Activated T-helper 1 cell treated with Interleukin-2 at 50 U/mL for 16 hours (primary cell): ENCODE measurements at places on chromosomes 3 and 15.

GRCh38 chr3:171704002-171704401, 106.3 kb downstream of the PLD1 start:
- DNase-seq = no peak

GRCh38 chr3:149134575-149134974, 5.1 kb downstream of the HPS3 start:
- DNase-seq = no peak

- no peak for DNase-seq
These were observed 182.2 kb downstream of the GABRB3 start for GRCh38 chr15:26590676-26591075.

DNA sequence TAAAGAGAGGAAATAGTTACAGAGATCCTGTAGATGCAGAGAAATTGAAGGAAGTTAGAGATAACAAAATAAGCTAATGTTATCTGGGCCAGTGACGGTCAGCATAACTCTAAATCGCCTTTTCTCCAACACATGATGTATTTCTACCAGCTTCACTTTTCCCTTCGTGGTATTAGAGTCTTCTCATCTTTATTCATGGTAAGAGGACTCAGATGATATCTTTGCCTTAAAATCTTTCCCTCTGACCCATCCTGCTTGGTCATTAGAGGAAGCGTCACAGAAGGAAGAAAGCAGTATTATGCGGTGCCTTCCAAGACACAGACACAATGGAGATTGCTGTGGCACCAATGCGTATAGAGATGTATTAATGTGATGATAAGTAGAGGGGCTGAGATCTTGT, 320.7 kb upstream of the GOLIM4 start:
- no peak for DNase-seq

- DNase-seq = no peak
These were observed 29.6 kb upstream of the FNDC3B start for GRCh38 chr3:172009803-172010202.

DNA sequence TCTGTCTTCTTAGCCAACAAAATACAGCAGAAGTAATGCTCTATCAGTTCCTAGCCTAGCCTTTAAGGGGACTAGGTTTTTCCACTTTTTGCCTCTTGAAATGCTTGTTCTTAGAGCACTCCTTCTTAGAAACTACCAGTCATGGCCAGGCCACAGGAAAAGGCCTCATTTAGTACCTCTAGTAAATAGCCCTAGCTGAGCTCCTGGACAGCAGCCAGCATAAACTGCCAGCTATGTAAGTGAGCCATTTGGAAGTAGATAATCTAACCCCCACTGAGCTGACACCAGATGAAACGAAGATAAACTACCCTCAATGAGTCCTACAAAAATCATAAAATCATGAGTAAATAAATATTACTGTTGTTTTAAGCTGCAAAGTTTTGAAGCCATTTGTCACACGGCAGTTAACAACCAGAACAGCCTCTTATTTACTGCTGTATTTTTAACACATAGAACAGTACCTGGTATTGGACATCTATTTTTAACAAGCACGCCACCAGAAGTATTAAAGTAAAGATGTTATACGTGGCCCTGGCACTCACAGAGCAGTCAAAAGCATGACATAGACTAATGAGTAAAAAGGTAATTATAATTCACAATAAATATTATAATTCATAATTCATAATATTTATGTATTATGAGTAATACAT, 12.0 kb downstream of the TBC1D5 start:
- DNase-seq = no peak

DNA sequence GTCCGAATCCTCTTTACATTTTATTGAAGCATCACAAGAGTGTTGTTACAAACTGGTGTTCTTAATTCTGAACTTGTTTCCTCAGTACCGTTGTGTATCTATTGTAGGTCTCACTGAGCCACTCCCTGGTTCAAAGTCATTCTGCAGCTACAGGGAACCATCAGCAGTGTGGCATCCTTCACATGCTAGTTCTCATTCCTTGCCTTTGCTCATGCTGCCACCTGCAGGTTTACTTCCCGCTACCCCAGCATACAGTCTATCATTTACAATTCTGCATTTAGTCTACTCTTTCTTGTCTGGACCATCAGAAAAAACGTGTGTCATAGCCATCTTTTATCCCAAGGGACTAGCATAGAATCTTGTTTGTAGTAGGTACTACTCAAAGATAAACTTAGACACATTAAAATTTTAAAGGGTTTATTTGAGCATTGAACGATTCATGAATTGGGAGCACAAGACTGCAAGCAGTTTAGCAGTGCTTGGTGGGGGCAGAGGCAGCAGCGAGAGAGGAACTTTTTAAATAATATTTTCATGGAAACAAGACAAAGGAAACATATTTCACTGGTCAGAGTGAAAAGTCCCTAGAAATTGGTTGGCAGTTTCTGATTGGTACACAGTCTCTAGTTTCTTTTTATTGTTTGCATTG, 402.1 kb downstream of the CADM2 start:
- DNase-seq = no peak

- DNase-seq = no peak
These were observed 5.2 kb upstream of the CLK3 start for GRCh38 chr15:74610302-74610951.

DNA sequence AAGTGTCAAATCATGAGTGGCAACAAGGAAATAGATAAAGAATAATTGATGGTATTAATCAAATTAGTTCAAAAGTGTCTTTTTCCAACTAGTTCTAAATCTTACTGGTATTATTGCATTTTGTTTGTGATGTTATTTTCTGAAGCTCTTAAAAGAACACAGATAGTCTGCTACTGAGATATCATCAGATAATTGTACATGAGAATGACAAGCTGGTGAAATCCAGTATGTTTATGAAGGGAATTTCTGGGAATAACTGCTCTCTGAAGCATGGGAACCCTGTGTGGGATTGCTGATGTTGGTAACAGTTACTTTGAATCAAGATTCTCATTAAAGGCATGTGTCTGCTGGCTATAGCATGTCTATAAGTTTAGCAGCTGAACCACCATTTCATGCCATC, 190.3 kb upstream of the CDIN1 start:
- no peak for DNase-seq

GRCh38 chr15:80846031-80846815, 67.1 kb downstream of the CEMIP start:
- no peak for DNase-seq

GRCh38 chr3:184687363-184688015, 24.4 kb downstream of the MAGEF1 start:
- DNase-seq = no peak

DNA sequence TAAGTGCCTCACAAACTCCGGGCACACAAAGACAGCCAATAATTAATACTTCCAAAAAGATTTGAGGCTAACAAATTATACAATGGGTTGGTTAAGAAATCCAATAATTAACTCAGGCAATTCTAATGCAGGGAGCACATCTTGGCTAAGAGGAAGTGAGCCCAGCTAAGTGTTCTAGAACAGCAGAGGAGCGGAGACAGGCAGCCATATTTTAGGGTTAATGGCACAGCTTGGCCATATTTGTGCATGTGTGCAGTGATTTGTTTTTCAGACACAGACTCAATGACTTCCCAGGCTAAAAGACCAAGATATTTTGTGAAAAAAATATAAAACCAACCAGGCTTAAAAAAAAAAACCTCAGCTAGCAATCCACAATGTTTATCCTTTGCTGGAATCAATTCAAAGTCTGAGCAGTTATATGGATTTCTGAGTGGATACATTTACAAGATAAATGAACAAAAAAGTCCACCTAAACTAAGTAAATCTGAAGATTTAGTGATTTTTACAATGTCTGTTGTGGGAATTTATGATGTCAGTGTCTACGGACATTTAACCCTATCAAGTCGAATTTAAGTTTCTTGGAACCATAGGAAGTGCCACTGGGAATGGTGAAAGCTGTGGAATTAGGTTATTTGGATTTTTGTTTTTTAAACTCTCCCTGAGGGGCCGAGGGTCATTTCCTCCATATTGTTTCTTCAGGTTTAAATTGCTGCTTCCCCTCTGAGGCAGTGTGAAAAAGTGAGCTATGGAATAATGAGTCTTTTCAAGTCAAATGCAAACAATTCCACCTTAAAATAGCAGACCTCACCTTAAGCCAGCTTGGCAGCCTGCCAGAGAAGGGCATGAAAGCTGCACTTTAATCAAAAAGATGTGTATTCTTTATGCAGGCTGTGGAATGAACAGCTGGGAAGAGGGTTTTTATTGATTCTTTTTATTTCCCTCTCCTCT, 413.7 kb upstream of the TBL1XR1 start:
- DNase-seq = no peak

GRCh38 chr3:187929112-187929816, 184.0 kb upstream of the BCL6 start:
- no peak for DNase-seq

GRCh38 chr3:4474683-4475490, 7.8 kb upstream of the SUMF1 start:
- DNase-seq = no peak

DNA sequence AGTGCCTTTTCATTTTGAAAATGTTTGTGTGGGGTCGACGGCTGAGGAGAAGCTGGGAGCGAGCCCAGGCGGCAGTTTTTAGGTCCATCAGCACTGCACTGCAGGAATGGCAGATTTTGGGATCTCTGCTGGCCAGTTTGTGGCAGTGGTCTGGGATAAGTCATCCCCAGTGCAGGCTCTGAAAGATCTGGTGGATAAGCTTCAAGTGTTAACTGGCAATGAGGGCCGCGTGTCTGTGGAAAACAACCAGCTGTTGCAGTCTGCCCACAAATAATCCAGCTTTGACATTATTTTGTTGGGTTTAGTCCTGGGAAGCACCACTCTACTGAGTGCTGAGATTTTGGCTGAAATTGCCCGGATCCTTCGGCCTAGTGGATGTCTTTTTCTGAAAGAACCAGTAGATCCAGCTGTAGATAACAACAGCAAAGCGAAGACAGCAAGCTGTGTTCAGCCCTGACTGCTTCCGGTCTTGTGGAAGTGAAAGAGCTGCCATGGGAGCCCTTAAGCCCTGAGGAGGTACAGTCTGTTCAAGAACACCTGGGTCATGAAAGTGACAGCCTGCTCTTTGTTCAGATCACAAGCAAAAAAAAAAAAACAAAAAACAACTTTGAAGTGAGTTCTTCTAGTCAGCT, 13.1 kb upstream of the ANP32A start:
- DNase-seq = no peak

DNA sequence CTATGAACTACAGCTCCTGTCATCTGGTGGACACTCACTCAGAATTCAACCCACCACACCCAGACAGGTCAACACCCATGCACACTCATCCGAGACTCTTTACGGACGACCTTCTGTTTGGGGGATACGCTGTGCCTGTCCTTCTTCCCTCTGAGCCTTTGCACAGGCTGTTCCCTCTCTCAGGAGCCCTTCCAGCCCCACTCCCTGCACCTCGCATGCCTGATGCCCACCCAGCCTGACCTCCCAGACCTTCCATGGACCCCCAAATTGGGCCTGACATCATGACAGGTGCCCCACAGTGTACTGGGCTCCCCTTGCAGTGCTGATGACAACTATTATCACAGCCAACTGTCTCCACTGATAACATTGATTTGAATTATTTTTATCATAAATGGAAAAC, 135.8 kb downstream of the NSMCE3 start:
- DNase-seq = no peak

DNA sequence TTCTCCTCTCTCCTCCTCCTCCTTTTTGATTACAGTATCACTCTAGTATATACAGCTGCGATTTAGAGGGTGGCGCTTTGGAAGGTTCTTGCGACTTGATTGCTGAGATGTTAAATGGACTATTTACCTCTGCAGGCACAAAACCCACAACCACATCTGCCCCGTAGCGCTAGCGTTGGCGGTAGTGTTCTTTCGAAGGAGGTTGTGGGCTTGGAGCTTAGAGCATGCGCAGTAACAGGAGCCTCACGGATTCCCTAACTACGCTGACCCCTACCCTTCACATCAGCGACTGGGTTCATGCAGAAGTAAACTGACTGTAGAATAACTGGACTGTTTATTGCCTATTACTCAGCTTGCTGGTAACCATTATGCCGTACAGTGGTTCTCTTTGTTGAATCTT, 58.0 kb downstream of the CGGBP1 start:
- no peak for DNase-seq

DNA sequence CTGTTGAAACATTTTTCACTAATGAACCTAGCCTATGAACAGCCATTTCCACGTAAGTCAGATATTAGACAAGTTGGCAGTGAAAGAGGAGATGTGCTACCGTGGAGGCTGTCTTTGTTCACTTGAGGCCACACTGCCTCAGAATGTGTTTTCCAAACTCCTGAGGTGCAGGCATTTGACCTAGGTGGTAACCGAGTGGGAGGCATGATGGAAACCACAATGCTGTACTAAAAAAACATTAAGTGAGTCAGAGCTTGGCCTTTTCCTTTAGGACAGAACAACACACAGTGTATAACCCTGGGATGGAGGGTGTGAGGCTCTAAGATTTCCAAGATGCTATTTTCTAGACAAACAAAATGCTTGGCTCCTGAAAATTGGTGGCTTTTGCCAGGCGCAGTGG, 406.3 kb downstream of the SOX2 start:
- DNase-seq = no peak

DNA sequence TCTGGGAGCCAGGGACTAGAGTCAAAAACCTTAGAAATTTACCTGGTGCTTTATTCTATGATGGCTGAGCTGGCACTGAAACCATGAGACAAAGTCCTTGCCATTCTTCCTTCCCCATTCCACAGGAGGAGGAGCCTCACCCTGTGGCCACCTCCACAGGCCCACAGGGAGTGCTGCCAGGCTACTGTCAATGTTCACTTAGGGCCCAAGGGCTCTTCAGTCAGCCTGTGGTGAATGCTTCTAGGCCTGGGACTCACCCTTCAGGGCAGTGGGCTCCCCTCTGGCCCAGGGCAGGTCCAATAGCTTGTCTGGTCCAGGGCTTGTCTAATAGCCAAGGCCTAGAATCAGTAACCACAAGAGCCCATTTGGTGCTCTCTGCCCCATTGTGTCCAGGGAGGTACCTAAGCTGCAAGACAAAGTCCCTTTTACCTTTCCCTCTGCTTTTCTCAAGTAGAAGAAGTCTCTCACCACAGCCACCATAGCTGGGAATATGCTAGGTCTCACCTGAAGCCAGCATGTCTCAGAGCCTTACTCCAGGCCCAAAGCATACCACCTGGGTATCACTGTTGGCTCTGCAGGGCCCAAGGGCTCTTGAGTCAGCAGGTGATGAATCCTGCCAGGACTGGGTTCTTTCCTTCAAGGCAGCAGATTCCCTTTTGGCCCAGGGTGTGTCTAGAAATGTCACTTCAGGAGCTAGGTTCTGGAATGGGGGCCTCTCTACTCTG, 61.8 kb upstream of the CHRNB4 start:
- DNase-seq = no peak

GRCh38 chr3:193897731-193898180, 238.2 kb upstream of the HES1 start:
- DNase-seq = no peak

DNA sequence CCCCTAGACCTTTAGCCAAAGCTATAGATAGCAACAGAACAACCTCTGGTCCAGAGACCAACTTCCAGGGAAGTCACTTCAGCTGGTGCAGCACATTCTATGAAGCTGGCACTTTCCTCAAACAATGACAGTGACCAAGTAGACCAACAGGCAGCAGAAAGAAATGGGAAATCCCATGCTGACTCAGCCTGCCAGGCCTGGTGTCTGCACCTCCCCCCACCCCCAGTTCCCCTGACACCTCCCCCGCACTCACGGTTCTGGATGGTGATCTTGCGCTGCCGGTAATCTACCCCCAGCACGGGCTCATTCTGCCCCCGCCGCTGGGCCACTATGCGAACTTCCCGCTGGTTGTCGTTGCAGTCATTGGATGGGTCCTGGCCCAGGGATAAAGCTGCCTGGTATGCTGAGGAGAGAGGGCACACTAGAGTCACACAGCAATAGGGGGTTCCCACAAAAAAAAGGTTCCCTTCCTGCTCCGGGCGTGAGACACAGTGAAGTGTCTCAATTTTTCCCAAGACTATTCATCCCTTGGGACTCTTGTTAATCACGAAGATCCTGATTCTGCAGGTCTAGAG, 17.0 kb downstream of the ILDR1 start:
- DNase-seq = no peak
